ENCODE measurements at places on chromosomes 16 and 17.

DNA sequence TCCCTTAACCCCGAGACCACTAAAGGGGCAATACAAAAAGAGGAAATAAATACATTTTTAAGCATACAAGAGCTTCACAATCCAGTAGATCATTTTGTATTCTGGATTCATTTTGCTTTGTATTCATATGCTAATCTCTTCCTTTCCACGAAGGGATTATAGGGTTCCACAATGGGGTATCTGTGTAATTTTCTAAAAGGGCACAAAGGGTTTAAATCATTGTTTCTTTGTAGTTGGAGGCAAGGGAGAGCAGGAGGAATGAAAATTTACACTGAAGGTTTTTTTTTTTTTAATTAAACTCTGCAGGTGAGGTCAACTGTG lies 592 bp upstream of the NUFIP2 start:
- H3K36me3 ChIP-seq, result no peaks in the 10 kb centered on the region
- peak overlapping the region; percentile 98 for H3K4me3 ChIP-seq
- peak overlapping the region; percentile 97 for H3K27ac ChIP-seq
- DNase-seq, result no peak
- no peaks in the 10 kb centered on the region for H3K27me3 ChIP-seq

DNA sequence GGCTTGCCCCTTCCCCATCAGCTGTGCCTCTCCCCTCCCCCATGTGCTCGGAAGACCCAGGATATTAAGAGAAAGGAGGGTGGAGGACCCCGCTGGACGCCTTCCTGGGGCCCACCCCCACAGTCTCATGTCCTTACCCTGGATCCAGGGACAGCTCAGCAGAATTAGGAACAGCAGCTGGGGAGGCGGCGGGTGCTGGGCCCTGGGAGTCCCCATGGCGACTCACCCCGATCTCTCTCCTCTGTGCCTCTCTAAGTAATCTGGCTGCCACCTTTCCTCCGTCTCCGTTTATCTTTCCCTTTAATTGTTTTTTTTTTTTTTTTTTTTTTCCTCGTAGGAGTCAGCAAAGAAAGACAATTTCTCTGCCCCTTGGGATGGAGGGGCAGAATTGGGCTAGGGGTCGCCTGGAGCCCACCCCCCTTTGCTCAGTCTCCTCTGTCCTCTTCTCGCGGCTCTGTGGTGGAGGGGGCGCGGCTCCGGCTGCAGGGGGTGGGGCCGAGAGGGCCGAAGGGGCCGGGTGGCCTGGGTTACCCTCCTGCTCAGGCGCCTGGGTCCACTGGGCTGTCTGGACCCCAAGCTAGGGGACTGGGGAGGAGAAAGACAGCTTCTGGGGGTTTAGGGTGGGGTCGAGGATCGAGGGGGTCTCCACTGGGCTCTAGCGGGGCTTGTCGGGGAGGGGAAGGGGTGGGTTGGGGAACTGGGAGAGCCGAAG lies 390 bp downstream of the SEZ6L2 start:
- H3K27me3 ChIP-seq, result peaks cover 28% of the 10 kb centered on the region
- H3K36me3 ChIP-seq, result peaks cover 3% of the 10 kb centered on the region
- no peak overlapping the region for H3K4me3 ChIP-seq
- peaks cover 11% of the 10 kb centered on the region for H3K4me1 ChIP-seq

DNA sequence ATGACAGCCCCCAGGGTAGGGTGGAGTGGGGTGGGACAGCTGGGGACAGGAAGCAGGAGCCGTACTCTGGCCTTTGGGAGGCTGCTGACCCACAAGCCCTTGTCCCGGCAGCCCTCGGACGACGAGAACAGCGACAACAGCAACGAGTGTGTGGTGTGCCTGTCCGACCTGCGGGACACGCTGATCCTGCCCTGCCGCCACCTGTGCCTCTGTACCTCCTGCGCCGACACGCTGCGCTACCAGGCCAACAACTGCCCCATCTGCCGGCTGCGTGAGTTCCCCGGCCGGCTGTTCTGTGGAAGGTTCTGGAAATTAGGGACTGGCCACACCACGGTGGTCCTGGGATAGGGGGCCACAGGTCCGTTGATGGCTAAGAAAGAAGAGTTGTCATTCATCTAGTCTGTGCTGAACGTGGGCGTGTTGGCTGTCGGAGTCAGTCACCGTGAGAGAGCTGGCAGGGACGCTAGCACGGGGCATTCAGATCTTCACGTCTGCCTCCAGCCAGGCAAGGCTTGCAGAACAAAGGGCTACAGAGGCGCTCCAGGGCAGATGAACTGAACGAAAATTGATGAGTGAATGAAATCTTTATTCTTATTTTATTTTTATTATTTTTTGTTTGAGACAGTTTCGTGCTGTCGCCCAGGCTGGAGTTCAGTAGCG lies 19.8 kb upstream of the NUDT16L1 start:
- H3K36me3 ChIP-seq, result peaks cover 7% of the 10 kb centered on the region
- H3K4me3 ChIP-seq, result no peak overlapping the region
- peaks cover 5% of the 10 kb centered on the region for H3K4me1 ChIP-seq
- H3K27me3 ChIP-seq, result no peaks in the 10 kb centered on the region
- no peak overlapping the region for H3K27ac ChIP-seq

DNA sequence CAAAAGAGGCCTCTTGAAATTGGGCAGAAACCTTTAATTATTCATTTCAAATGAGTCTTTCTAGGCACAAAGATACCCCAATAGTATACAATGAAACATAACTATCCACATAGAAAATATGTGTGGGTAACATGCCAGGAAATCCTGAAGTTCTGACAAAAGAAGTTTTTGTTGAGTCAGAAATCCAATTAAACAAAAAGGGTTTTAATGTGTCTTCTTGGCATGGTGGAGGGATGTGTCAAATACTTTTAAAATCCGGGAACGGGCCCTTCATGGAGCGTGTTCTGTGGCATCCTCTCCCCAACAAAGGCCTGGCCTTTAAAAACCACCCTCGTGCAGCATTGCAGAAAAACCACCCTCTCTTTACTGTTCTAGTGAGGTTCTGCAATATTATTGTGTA lies 14.2 kb downstream of the CDRT4 start:
- no peak for DNase-seq
- H3K4me1 ChIP-seq, result no peaks in the 10 kb centered on the region
- no peaks in the 10 kb centered on the region for H3K27me3 ChIP-seq
- no peak overlapping the region for H3K27ac ChIP-seq
- H3K36me3 ChIP-seq, result peaks cover 11% of the 10 kb centered on the region

DNA sequence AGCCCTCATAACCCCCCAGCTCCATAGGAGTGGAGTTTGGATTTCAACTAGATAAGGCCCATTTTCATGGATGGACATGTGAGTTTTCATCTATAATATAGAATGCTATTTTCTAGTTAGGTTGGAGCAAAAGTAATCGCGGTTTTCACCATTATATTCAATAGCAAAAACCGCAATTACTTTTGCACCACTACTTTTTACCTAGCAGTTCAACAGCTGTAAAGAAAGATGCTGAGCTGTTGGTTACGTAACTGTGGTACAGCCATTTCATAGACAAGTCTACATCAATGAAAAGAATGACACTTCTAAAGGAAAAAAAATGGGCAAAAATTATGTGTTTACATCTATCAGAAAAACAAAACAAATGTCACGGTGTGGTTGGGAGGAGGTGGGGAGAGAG lies 507.7 kb downstream of the MAF start:
- H3K4me1 ChIP-seq, result peaks cover 26% of the 10 kb centered on the region
- DNase-seq, result no peak
- H3K27me3 ChIP-seq, result peaks cover 6% of the 10 kb centered on the region
- H3K27ac ChIP-seq, result no peak overlapping the region

- H3K4me1 ChIP-seq, result no peaks in the 10 kb centered on the region
- no peak overlapping the region for H3K27ac ChIP-seq
- H3K4me3 ChIP-seq, result no peak overlapping the region
- H3K36me3 ChIP-seq, result peaks cover 3% of the 10 kb centered on the region
- no peaks in the 10 kb centered on the region for H3K27me3 ChIP-seq
These were observed 24.7 kb upstream of the AQP8 start for GRCh38 chr16:25192096-25192495.

DNA sequence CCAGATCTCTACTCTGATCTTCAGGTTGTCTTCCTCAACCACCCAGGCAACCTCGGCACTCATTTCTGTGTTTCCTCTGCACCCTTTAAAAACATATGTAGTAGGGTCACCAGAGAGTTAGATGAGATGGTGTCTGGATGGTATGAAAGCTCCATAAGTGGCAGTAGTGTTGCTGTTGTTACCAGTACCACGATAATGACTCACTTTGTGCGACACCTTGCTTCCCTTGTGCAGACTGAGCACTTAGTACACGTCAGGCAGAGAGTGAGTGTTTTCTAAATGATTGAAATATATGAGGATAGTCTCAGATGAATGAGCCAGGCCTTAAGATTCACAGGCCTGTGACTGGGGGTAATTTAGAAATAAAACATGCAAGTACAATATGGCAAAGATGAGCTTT lies 188.7 kb downstream of the MAF start:
- peaks cover 12% of the 10 kb centered on the region for H3K27me3 ChIP-seq
- H3K4me1 ChIP-seq, result peaks cover 2% of the 10 kb centered on the region
- H3K4me3 ChIP-seq, result no peak overlapping the region
- DNase-seq, result no peak

GRCh38 chr16:26623442-26623841 lies 443.3 kb upstream of the C16orf82 start:
- H3K27ac ChIP-seq, result no peak overlapping the region
- H3K4me1 ChIP-seq, result no peaks in the 10 kb centered on the region
- peaks cover 3% of the 10 kb centered on the region for H3K36me3 ChIP-seq
- no peak overlapping the region for H3K4me3 ChIP-seq

DNA sequence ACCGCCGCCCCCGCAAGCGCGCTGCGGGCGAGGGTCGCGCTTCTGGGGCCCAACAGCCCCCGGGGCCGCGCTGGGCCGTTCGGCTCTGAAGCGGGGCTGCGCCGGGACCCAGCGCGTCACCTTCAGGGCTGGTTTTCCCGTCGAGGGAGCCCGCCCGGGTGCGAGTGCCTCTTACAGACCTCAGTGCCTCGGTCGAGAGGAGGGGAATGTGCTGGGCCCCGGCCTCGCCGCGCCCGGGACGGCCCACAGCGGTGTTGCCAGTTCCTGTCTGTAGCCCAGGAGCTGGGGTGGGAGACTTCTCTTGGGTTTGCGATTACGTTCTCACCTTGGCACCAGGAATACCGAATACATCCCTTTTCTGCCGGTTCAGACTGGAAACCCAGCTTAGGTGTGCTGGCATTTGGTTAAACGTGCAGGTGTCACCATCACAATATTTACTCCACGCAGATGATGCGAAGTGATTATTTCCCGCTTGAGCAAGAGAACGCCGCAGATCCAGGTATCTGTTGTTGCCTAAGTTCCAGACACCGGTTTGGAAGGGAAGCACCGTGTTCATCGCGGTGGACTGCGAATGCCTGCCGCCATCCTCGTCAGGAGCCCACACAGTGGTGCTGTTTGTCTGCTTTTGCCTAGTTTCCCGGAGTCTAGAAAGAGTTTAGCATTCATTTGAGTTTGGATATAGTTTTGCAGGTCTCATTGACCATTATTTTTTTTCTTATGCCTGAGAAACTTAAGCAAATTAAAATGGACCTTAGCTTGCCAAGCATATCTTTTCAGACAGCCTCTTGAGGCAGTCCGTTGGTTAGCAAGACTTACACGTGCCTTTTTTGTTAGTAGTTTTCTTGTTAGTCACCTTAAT lies 914 bp downstream of the MAP1LC3B start:
- H3K4me1 ChIP-seq, result peaks cover 31% of the 10 kb centered on the region
- H3K27me3 ChIP-seq, result no peaks in the 10 kb centered on the region
- peak overlapping the region; percentile 86 for H3K4me3 ChIP-seq

- H3K27ac ChIP-seq, result no peak overlapping the region
- no peak for DNase-seq
- no peak overlapping the region for H3K4me3 ChIP-seq
- peaks cover 8% of the 10 kb centered on the region for H3K27me3 ChIP-seq
- no peaks in the 10 kb centered on the region for H3K4me1 ChIP-seq
These were observed 25.2 kb upstream of the ABCC12 start for GRCh38 chr16:48180868-48181480.

DNA sequence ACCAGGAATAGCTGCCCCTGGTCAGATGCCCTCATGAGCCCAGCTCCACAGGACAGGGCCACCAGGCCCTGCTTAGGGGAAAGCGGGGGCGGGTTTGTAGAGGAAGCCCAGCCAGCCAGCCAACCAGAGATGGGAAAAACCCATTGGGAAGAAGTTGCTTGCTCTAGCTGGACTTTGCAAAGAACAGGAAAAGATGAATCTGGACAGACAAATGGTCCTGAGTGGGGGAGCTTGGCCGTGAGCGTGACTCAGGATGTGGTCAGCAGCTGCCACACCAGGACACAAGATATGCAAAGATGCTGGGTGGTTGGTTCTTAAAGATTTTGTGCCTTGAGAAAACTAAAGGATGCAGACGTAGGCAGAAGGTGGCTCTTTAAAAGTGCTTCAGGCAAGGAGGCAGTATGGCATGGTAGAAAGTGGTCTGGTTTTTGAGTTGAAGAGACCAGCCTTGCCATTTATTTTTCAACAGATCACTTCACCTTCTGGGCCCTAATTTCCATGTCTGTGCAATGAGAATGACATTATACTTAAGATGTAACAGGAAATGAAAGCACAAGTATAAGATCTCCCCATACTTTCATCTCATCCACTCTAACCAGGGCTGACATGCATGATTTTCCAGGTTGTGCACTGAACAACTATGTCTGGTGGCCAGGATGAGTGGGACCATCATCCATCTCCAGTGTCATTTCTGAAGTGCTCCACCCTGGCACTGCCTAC lies 27.8 kb upstream of the HEATR6 start:
- no peaks in the 10 kb centered on the region for H3K27me3 ChIP-seq
- no peak overlapping the region for H3K4me3 ChIP-seq
- peaks cover 20% of the 10 kb centered on the region for H3K4me1 ChIP-seq
- no peaks in the 10 kb centered on the region for H3K36me3 ChIP-seq
- H3K27ac ChIP-seq, result no peak overlapping the region

- no peak for DNase-seq
- no peaks in the 10 kb centered on the region for H3K36me3 ChIP-seq
- no peak overlapping the region for H3K4me3 ChIP-seq
- H3K27ac ChIP-seq, result no peak overlapping the region
- peaks cover 22% of the 10 kb centered on the region for H3K27me3 ChIP-seq
- H3K4me1 ChIP-seq, result peaks cover 8% of the 10 kb centered on the region
These were observed 17.9 kb upstream of the ALOX15B start for GRCh38 chr17:8020776-8021564.

GRCh38 chr16:20515688-20516090 lies 60.5 kb downstream of the ACSM2B start:
- H3K4me1 ChIP-seq, result no peaks in the 10 kb centered on the region
- no peaks in the 10 kb centered on the region for H3K36me3 ChIP-seq
- peaks cover 11% of the 10 kb centered on the region for H3K27me3 ChIP-seq
- no peak for DNase-seq
- H3K4me3 ChIP-seq, result no peak overlapping the region

DNA sequence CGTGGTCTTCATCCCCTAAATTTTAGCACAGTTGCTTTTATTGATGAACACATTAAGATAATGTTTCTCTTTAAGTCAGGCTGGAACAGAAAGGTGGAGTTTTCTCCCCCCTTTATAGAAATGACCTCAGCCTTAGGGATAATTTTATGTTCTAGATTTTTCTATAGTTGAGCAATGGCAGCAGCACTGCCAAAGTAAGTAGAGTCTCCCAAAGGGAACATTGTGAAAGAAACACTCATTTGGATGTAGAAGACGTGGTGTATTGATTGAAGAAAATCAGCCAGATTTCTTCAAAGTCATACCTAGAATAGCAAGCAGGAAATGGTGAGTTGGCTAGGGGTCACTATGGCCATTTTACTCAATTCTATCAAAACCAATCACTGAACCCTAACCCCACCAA lies 122.5 kb downstream of the DNAH9 start:
- no peak overlapping the region for H3K27ac ChIP-seq
- H3K27me3 ChIP-seq, result peaks cover 2% of the 10 kb centered on the region
- no peak overlapping the region for H3K4me3 ChIP-seq
- H3K36me3 ChIP-seq, result no peaks in the 10 kb centered on the region
- no peak for DNase-seq
- no peaks in the 10 kb centered on the region for H3K4me1 ChIP-seq

- H3K27me3 ChIP-seq, result no peaks in the 10 kb centered on the region
- H3K4me3 ChIP-seq, result peak overlapping the region; percentile 33
- peak overlapping the region; percentile 28 for H3K27ac ChIP-seq
- DNase-seq, result no peak
- peaks cover 55% of the 10 kb centered on the region for H3K4me1 ChIP-seq
These were observed 1.3 kb upstream of the ADGRG5 start for GRCh38 chr16:57540906-57541753.
